Upper lobe of right lung (tissue), 1 donor: ENCODE measurements at places on chromosomes 5 and 9. TPM values are rescaled to one million over a fixed set of nuclear protein-coding genes. Genes with fewer than 3 reads are reported as not detected.

CDH12 gene
- total RNA-seq, result not detected

WDR38 gene
- not detected for total RNA-seq

GRCh38 chr9:128895556-128895955 is 13.6 kb downstream of the LRRC8A start:
- no peak for DNase-seq

- DNase-seq, result no peak
Observed at GRCh38 chr5:37838933-37839341, 904 bp downstream of the GDNF start.

CCDC171 gene
- 3.0 TPM for total RNA-seq
